ENCODE measurements at places on chromosomes 11 and 22. TPM values are rescaled to one million over a fixed set of nuclear protein-coding genes. Genes with fewer than 3 reads are reported as not detected.

The NRIP3 gene
- 1.1 TPM for total RNA-seq

The RASSF10 gene
- total RNA-seq: 2.5 TPM

The MMP3 gene
- total RNA-seq: 0.28 TPM

The MAPK8IP2 gene
- total RNA-seq: 2.9 TPM

The DEUP1 gene
- total RNA-seq: not detected

The LRRC32 gene
- total RNA-seq: 0.07 TPM

The CPT1A gene
- 28.3 TPM for total RNA-seq

The APOBEC3H gene
- 0.38 TPM for total RNA-seq

The CARD16 gene
- total RNA-seq: not detected

The CCDC15 gene
- total RNA-seq: 0.67 TPM

The PATE2 gene
- total RNA-seq: not detected

The SLC29A2 gene
- total RNA-seq: 5.7 TPM

The LMNTD2 gene
- 2.3 TPM for total RNA-seq

The GP1BB gene
- total RNA-seq: 1.1 TPM

The KLHDC7B gene
- not detected for total RNA-seq

The SDHD gene
- total RNA-seq: 65.9 TPM

The CHST1 gene
- 2.3 TPM for total RNA-seq

The KCNQ1 gene
- total RNA-seq: 0.55 TPM

The APOL5 gene
- total RNA-seq: not detected

The C1QTNF4 gene
- not detected for total RNA-seq

The P2RX6 gene
- total RNA-seq: 1.2 TPM
